Muscle of back (tissue), 13 donors: ENCODE measurements at places on chromosomes 6 and 20.

- DNase-seq: no peak
These were observed 162.0 kb upstream of the DTNBP1 start for GRCh38 chr6:15824811-15825210.

DNA sequence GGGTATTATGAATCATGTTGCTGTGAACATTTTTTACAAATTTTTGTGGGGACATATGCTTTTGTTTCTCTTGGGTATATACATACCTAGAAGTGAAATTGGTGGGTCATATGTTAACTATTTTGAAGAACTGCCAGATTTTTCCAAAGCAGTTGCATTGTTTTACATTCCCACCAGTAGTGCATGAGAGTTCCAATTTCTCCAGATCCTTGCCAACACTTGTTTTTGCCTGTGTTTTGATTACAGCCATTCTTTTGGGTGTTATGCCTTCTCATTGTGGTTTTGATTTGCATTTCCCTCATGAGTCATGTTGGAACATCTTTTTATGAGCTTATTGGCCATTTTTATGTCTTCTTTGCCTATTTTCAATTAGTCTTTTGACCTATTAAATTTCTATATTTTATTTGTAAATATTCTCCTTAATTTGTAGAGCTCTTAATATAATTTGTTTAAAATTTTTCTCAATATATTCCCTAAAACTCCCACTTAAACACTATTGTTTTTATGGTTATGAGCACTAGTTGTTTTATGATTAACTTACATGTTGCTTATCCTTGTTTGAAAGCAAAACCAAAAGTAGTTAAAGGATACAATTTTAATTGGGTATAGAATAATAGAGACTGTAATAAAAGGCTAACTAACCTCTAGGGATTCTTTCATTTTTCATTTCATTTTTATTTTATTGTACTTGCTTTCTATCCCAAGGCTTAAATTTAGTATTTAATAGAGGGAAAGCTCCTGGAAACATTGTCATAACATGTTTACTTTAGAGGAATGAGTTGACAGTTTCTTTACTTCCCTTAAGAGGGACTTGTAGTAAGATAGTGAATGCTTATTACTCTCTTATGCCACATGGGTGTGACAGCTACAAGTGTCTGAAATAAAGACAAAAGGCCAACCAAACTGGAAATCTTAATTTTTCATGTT is 5.5 kb downstream of the UBR2 start:
- DNase-seq: no peak

DNA sequence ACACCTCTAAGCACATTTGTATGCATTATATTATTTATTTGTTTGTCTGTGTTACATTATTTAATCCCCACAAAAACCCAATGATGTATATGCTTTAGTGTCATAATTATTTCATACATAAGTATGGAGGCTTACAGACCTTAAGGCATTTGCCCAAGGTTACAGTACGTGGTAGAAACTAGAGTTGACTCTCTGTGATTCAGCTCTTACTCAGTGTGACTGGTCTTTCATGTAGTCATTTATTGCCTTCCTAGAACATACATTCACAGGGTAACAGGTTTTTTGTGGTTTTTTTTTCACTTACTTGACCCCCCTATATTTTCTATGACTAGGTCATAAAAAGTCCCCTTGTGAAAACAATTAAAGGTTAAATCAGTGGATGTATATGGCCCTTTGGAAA is 566.8 kb downstream of the TFAP2A start:
- DNase-seq: no peak

GRCh38 chr20:55777641-55778040 is 227.7 kb downstream of the CBLN4 start:
- DNase-seq: no peak

DNA sequence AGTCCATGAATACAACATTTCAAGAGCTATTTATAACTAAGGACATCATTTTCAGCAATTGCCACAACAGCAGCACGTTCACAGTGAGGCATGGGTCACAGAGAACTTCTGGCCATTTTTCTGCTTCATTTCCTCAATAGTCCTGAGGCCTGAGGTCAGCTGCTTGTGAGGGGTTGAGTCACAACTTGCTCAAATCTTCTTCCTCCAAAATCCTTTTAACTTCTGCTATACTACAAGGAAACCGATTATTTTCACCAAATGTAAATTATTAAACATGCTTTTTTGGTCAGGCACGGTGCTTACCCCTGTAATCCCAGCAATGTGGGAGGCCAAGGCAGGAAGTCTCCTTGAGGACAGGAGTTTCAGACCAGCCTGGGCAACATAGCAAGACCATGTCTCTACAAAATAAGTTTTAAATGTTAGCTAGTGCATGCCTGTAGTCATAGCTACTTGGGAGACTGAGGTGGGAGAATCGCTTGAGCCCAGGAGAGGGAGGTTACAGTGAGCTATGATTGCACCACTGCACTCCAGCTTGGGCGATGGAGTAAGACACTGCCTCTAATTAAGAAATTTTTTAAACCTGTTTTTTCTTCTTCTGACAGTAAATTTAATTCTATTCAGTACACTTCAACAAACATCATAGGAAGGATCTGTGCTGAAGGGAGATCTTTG is 11.1 kb upstream of the SLC16A10 start:
- DNase-seq: no peak

DNA sequence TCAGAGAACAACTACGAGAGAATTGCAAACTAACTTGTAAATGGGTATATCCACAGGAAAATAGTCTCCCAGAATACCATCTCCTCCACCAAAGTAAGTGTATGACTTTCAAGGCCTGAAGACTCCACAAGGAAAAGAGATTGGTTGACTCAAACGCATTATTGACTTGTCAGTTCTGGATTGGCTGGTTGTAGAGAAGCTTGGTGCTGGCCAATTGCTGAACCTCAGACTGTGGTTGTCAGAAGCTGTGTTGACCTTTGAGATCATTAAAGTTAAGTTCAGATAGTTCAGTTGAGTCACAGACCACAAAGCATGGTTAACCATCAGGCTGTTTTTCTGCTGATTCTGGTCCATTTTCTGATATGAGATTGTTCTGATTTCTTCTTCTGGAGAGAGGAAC is 388.3 kb downstream of the BMP2 start:
- no peak for DNase-seq
